ENCODE measurements at places on chromosomes 6 and 20. TPM values are rescaled to one million over a fixed set of nuclear protein-coding genes. Genes with fewer than 3 reads are reported as not detected.

Gene COL11A2
- 1.9 TPM for total RNA-seq

Gene C6orf58
- not detected for total RNA-seq

Gene C6orf163
- 0.71 TPM for total RNA-seq

Gene EFCAB8
- total RNA-seq, result 0.92 TPM

Gene SLC22A1
- total RNA-seq, result not detected

Gene EYA4
- total RNA-seq, result not detected

Gene ENPP4
- 6.9 TPM for total RNA-seq

Gene GSTA2
- not detected for total RNA-seq

Gene SLC24A3
- not detected for total RNA-seq

Gene STK35
- total RNA-seq, result 17.1 TPM

Gene SYCP2L
- total RNA-seq, result not detected

Gene PHACTR1
- total RNA-seq, result 2.2 TPM

Gene MEI4
- not detected for total RNA-seq

Gene FAM217A
- not detected for total RNA-seq

Gene KIAA1755
- total RNA-seq, result not detected
